Activated naive CD4-positive, alpha-beta T cell (primary cell): ENCODE measurements at places on chromosomes 2 and 18.

DNA sequence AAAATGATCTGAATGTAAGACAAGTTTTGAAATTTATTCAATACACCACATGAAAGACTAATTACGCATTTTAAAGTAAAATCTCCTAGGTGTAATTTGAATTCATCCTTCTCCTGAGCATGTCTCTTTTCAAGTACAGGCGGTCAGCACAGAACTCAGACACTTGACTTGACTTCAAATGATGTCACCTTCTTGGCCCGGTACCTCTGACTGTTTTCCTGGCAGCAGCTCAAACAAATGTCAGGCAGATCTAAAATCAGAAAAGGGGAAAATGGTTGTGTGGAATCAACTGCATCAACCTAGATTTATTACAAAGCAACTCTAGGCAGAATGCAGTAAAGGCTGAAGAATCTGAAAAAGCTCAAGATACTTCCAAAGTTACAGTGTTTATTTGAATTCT lies 11.4 kb upstream of the PROKR1 start:
- no peak for DNase-seq

- DNase-seq: no peak
Measured at GRCh38 chr2:152227969-152228592, 52.5 kb upstream of the STAM2 start.

DNA sequence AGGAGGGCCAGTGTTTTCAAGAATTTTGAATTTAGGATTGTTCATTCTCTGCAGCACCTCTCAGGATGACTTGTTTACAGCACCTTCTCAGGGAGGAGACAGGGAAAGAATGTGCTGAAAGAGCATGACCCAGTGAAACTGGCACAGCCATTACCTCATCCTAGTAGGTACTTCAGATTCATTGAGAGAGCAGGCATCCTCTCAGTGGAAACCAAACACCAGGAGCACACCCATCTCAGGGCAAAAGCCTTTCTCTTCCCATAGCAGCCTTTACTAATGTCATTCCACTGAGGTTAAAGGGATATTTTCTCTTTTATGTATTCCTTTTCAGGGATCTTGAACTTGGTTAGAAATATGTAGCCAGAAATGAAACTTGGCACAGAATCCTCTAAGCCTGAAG lies 2.6 kb downstream of the MAP2 start:
- no peak for DNase-seq

GRCh38 chr2:38997781-38998180 lies 108.1 kb downstream of the ARHGEF33 start:
- DNase-seq: no peak

GRCh38 chr2:4077017-4077416 lies 373.6 kb downstream of the DCDC2C start:
- DNase-seq: no peak

- no peak for DNase-seq
Measured at GRCh38 chr2:9256570-9257043, 50.0 kb downstream of the ASAP2 start.

DNA sequence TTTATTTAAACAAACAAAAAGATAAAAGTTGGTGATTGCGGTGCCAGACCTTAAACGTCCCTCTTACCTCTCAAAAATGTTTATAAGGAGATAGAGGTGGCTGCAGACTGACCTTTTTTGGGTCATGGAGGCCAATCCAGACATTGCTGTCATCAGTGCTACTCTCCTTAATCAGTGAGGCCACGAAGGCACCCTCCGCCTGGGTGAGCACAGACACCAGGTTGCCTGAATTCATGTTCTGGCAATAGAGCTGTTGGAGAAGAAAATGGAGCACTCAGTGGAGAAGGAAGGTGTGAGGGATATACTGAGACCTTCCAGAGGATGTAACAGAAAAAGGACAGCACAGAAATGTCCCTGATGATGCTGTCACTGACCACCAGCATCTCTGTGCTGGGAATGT lies 1.5 kb downstream of the REG1B start:
- DNase-seq: no peak

- DNase-seq: no peak
Measured at GRCh38 chr2:44916291-44916690, 25.2 kb upstream of the SIX3 start.

DNA sequence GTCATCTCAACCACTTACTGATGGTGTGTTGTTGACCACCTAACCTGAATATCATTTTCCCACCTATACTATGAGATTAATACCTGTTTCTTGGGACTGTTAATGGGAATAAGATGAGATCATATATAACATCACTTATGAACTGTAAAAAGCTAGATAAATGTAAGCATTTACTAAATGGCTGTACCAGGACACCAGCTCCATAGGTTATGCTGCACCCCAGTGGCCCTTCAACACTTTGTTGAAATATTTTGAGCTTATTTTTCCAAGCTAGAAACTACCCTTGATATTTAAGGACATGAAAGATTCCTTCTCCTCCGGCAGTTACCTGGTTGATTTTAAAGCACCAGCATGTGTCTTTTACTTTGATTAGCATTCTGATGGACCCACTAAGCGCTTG lies 138.0 kb upstream of the CDCA7 start:
- no peak for DNase-seq

DNA sequence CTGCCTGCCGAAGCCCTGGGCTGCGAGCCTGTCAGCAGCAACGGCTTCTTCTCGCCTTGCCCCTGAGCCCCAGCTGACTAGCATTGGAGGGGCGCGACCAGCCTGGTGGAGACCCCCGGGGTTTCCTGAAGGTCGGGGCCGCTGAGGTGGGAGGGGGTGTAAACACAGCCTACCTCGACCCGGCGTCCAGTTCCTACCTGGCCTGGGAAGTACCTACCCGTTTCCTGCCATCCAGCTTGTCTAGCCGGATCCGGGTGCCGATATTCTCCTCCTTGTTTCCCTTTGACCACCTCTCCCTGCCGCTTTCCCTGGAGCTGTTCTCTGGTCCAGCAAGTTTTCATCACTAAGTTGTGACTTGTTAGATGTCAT lies 511 bp downstream of the MOB4 start:
- DNase-seq: no peak

- no peak for DNase-seq
Measured at GRCh38 chr18:37270038-37270665, 295.4 kb downstream of the CELF4 start.

DNA sequence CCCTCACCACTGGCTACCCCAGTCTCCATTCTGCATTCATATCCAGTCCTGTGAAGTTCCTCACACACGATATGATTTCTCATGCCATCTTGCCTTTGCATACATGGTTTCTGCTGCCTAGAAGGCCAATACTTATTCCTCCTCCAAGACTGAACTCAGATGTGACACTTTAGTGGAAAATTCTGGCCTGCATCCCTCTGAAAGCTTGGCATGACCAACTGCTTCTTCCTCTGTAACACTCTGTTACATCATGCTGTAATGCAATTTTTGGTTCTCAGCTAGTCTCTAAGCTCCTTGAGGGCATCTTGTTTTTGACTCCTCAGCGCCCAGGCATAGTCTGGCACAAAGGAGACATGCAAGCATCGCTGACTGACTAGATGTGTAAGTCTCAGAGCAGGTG lies 12.6 kb downstream of the FAM161A start:
- DNase-seq: no peak

GRCh38 chr2:191854382-191855372 lies 7.8 kb upstream of the CAVIN2 start:
- no peak for DNase-seq

DNA sequence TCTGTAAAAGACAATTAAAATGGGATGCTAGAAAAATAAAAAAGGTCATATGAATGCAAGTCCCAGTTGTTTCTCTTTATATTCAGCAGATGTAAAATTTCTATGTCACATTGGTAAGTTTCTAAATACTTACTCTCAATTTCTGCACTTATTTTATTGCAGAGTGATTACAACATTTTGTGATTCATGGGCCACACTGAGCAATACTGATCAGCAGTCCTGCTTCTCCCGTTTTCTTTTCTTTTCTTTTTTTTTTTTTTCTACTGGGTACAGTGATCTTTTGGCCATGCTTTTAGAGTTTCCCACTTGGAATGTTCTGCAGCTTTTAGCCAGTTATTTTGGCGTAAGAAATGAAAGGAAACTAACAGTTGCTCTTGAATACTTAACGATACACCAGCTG lies 38.8 kb downstream of the LIMS1 start:
- DNase-seq: no peak
